ENCODE measurements at places on chromosomes 16 and 17.

DNA sequence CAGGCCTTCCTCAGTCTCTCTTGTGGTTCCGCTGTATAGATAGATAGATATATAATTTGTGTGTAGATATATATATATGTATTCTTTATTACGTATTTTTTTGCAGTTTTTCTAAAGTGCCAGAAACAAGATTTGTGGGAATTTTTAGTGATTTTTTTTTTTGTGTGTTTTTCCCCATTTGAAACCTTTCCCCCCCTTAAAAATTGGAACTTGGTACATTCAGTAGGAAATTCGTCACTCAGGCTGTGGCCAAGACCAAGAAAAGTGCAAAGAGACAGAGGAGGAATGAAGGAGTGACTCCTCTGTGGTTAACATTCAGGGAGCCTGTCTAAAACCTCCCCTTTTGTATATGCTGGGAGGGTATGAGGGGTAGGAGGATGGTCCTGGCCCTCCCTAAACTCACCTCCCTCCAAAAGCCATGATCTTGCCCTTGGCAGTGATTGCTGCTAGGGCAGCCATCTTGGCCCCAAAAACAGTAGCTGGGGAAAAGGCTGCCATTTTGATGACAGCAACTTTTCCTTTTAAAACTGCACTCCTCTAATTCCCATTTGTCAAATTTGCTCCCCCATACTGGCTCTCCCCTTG is 15.2 kb downstream of the CHRNB1 start:
- DNase-seq, result no peak

DNA sequence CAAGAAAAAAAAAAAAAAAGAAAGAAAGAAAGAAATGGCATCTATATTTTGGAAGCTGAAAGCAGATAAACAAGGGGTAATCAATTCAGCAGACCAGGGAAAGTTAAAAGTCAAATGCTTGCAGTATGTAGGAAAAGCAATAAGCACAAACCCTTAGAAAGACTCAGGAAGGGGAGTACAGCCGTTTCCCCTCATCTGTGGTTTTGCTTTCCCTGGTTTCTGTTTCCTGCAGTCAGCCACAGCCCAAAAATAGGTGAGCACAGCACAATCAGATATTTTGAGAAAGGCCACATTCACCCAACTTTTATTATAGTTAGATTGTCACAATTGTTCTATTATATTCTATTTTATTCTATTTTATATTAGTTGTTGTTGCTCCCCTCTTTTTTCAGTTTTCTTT is 14.4 kb upstream of the ALOX12 start:
- DNase-seq, result no peak

DNA sequence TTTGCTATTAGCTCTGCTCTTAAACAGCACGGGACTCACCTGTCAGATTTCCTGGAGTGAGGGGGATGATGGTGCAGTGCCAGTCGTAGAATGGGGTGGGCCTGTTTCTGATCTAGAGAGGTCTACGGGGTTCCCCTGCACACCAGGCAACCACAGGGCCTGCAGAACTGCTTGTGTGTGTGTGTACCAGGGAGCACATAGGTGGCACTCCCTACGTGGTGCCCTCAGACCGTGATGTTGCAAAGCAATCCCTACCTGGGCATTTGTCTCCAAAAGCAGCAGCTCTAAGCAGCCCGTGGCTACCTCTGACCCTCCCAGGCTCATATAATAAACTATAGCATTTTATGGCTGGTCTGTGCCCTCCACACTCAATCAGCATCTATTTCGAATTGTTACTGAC is 38.5 kb downstream of the MPRIP start:
- no peak for DNase-seq

GRCh38 chr17:83079766-83080578 is 563 bp downstream of the METRNL start:
- DNase-seq, result no peak

GRCh38 chr17:74117087-74117698 is 86.3 kb upstream of the RPL38 start:
- DNase-seq, result no peak

DNA sequence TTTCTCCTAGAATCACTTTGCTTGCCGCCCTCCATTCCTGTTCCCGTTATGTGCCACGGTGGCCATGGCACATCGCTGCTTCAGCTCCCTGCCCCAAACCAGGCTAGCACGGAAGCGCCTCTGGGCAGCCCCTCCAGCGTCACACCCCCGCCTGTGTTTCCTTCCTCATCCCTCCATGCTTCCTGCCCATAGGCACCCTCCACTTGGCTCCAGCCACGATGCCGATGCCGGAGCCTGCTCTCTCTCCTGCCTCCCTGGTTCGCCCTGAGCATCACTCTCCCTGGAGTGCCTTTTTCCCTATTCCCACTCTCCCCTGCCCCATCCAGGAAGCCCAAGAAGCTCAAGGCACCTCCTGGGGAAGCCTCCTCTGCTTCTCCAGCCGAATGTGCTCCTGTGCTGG is 3.2 kb upstream of the ARHGAP23 start:
- no peak for DNase-seq

DNA sequence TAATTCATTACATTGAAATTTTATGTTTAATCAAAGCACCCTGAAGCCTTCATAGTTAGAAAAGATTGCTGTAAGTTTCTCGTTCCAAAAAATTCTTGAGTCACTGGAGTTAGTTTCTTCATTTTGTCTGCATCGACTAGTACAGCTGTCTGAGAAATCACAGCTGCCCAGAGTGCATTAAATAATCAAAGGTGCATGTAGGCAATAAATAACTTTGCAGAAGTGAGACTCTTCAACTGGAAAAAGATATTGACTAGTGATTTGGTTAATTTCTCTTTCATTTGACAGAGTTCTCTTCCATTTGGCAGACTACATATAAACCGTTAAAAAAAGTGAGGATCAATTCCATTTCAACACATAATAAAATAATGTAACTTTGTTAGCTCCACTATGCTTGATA is 234.0 kb downstream of the CNTNAP4 start:
- no peak for DNase-seq

DNA sequence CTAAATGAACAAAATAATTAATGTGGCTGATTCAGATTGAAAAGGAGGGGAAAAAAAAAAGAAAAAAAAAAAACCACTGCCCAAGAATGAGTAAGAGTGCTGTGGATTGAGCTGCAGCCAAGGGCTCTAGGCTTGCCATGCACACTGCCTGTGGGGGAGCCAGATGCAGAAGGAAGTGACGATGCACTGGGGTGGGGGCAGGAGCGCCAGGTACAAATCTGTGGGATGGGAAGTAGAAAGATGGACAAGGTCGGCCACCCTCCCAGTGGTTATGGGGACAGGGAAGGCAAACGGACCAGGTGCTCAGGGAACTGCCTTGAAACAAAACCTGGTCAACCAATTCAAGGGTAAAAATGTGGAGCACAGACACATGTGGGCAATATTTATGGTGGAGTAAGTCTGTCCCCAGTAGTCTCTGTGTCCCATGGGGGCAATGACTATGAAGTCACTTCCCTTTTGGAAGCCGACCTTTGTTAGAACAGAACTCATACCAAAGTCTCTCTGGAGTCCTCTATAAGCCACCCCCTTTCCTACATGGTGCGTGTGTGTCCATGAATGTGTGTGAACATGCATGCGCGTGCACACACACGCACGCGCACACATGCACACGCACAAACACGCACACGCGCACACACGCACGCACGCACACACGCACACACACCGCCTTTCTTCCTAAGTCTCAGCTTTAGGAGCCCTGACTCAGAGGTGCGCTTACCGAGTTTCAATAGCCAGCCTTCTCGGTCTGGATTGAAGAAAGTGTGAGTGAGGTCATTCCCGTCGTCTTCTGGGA is 84.3 kb downstream of the CYTH1 start:
- DNase-seq, result no peak

- DNase-seq, result peak; percentile 69
Observed at GRCh38 chr16:74608944-74609343, 2.0 kb upstream of the GLG1 start.

- DNase-seq, result no peak
Observed at GRCh38 chr17:65856865-65857264, 295.4 kb upstream of the AXIN2 start.

DNA sequence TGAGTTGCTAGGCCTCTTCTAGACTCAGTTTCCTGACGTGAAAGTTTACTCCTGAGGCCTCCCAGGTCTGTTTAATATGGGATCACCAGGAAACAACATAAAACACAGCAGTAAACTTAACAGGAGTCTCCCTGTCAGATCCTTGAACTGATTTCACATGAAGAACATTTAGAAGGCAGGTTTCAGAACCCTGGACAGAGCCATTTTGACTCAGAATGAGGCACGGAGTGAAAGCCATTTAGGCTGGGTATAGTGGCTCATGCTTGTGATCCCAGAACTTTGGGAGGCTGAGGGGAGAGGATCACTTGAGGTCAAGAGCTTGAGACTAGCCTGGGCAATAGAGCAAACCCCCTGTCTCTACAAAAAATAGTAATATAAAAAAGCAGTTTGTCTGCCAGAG is 289.1 kb downstream of the CA10 start:
- no peak for DNase-seq

GRCh38 chr16:57622361-57623250 is 5.8 kb upstream of the ADGRG1 start:
- DNase-seq, result no peak

GRCh38 chr17:57668332-57668731 is 76.8 kb downstream of the CCDC182 start:
- DNase-seq, result no peak

- DNase-seq, result no peak
Observed at GRCh38 chr16:89595330-89596060, 17.9 kb upstream of the DPEP1 start.

- DNase-seq, result no peak
Observed at GRCh38 chr17:61485067-61485775, 33.0 kb downstream of the TBX4 start.

DNA sequence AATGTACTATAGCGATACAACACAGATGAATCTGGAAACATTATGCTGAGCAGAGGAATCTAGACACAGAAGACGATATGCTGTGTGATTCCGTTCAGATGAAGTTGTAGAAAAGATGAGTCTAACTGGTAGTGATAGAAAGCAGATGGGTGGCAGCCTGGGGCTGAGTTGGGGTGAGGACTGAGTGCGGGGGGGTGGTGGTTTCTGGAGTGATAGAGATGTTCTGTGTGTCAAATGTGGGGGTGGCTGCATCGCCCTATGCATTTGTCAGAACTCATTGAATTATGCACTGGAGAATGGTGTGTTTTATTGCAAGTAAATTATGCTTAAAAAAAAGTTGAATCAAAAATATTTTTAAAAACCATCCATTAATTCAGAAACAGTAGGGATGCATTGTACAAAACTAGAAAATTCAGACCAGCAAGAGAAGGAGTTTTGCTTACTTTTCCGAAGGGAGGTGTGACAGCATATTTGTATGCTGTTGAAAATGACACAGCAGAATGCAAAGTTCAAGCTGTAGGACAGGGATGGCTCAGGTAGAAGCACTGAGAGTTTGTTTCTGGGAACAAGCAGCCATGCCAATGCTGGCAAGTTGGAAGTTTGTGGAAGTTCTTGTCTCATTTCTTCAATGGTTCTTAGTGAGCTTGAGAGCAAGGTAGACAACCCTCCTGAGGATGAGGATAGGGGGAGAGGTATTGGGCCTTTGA is 13.0 kb upstream of the DRG2 start:
- DNase-seq, result no peak

DNA sequence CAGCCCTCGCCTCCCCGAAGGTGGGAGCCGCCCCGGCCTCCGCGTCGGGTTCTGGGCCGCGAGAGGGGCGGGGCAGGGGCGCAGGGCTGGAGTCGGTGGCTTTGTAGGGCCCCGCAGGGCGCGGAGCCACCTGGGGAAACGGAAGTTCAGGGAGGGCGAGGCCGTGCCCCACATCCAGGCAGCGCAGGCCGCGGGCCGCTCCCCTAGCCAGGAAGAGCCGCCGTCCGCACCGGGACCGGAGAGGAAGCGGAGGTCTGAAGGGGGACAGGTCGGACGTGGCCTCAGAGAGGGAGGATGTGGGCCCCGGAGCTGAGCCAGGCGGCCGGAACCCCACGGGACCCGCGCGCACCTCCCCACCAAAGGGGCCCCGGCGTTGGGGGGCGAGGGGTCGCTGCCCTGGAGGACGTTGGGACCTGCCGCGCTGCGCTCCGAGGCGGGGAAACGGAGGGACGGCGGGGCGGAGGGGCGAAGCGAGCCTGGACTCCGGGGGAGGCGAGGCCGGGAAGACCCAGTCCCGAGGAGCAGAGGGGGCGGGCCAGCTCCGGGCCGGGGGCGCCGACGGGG is 482 bp upstream of the SLC16A3 start:
- DNase-seq, result peak; percentile 58

DNA sequence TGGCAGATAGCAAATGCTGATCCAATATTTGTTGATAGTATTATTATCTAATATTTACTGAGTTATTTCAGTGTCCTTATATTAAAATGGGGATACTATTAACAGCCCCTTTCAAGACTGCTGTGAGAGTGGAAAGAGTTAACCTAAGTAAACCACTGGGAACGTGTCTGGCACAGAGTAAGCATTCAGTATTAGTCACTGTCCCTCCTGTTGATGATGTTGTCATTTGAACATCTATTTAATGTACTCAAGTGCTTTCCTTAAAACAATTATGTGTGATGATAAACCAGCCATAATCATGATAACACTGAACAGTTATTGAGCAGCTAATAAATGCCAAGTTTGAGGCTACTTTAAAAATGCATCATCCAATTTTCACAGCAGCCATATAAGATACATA is 135.7 kb upstream of the XYLT1 start:
- DNase-seq, result no peak

DNA sequence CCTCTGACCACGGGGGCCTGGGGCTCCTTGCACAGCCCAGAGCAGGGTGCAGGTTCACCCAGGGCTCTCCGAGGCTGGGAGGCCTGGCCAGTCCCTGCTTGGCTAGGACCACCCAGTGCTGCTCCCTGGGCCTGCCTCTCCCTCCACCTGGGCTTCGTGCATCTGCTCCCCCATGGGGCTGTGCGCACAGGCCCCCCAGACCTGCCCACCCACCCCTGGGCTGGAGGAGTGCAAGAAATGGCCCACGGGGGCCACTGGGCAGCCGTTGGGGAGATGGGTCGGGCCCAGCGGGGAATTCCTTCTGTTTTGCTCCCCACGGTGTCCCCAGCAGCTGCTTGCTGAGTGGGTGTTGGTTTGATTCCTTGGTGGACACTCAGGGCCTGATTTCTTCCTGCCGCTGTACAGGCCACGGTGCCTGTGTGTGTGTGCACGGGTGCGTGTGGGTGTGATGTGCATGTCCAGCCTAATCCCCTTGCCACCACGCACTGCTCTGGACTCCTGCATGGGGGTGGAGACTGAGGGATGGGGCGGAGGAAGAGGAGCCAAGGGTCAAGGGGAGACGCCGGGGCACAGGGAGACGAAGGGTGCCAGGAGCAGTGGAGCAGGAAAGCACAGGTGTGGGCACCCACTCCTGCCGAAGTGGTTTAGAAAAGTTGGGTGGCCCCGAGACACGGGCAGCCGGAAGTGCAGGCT is 8.5 kb downstream of the PRSS27 start:
- DNase-seq, result no peak

All from CD4-positive, alpha-beta T cell treated with Interleukin-2 at 100 ng/mL for 4 hours (primary cell).